Thymus (tissue), 14 donors: ENCODE measurements at places on chromosomes 11 and 22. TPM values are rescaled to one million over a fixed set of nuclear protein-coding genes. Genes with fewer than 3 reads are reported as not detected.

Gene THY1
- 15.3 TPM for polyA plus RNA-seq

Gene DSCAML1
- polyA plus RNA-seq, result 0.32 TPM

Gene MEI1
- polyA plus RNA-seq, result 14.7 TPM

Gene GGT5
- polyA plus RNA-seq, result 24.6 TPM

Gene GAL
- polyA plus RNA-seq, result 10.0 TPM

Gene LIF
- 0.21 TPM for polyA plus RNA-seq

Gene RFPL2
- polyA plus RNA-seq, result 0.23 TPM

Gene KRTAP5-9
- 0.48 TPM for polyA plus RNA-seq

Gene TESMIN
- polyA plus RNA-seq, result 4.6 TPM

Gene SMC1B
- polyA plus RNA-seq, result 0.11 TPM

Gene OR56A1
- polyA plus RNA-seq, result 0.05 TPM

Gene GLYATL2
- polyA plus RNA-seq, result 0.09 TPM

Gene CDON
- polyA plus RNA-seq, result 1.4 TPM

Gene SF3B2
- 147 TPM for polyA plus RNA-seq

Gene WNT7B
- polyA plus RNA-seq, result 0.96 TPM

Gene OR5B12
- polyA plus RNA-seq, result 0.07 TPM

Gene CD3G
- 32.0 TPM for polyA plus RNA-seq

Gene TSPAN32
- polyA plus RNA-seq, result 15.7 TPM

Gene TREH
- 0.39 TPM for polyA plus RNA-seq

Gene MISFA
- 0.78 TPM for polyA plus RNA-seq

Gene TMEM184B
- 11.2 TPM for polyA plus RNA-seq

Gene LRRC32
- 29.3 TPM for polyA plus RNA-seq

Gene ANGPTL5
- 0.16 TPM for polyA plus RNA-seq

Gene AMOTL1
- polyA plus RNA-seq, result 10.5 TPM

Gene PLAAT4
- polyA plus RNA-seq, result 109 TPM

Gene APOA5
- polyA plus RNA-seq, result 0.07 TPM

Gene DEUP1
- polyA plus RNA-seq, result 0.23 TPM

Gene KIRREL3
- polyA plus RNA-seq, result 0.09 TPM

Gene DEPDC7
- 6.6 TPM for polyA plus RNA-seq

Gene KLHL35
- polyA plus RNA-seq, result 1.0 TPM

Gene RAG1
- 24.6 TPM for polyA plus RNA-seq

Gene C11orf91
- 0.14 TPM for polyA plus RNA-seq

Gene UQCR10
- 157 TPM for polyA plus RNA-seq
